ENCODE measurements at places on chromosomes 2 and 18.

DNA sequence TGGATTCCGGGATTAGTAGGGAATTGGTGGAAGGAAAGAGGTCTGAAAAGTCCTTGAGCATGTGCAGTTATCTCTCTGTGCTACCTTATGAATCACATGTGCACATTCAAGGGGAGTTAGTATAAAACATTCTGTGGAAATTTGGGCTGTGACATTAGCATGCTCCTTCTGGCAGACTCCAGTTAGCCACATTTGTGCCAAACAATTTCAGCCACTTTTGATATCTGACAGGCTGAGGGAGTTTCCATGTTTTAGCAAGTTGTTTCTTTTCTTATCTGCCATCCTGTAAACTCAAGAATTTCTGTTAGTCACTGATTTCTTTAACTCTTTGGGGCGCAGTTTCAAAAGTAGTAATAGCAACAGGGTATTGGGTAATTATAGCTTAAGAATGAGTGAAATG is 28.3 kb upstream of the GYPC start:
- DNase-seq, result no peak

DNA sequence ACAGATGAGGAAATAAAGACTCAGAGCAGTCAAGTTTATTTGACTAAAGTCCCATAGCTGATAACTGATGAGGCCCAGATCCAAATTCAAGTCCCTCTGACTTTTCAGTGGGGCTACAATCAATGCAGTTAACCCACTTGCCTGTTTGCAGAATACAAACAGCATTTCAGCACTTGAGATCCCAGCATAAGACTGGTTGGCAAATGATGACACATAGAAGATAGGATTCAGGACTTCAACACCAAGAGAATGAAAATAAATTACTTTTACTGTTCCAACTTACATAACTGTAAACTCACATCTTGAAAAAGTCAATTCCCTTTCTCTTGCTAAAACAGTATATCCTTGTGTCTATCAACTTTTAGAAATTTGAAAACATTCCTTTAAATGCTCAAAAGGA is 61.2 kb downstream of the CCDC93 start:
- no peak for DNase-seq

GRCh38 chr18:2921778-2922177 is 75.0 kb downstream of the EMILIN2 start:
- no peak for DNase-seq

DNA sequence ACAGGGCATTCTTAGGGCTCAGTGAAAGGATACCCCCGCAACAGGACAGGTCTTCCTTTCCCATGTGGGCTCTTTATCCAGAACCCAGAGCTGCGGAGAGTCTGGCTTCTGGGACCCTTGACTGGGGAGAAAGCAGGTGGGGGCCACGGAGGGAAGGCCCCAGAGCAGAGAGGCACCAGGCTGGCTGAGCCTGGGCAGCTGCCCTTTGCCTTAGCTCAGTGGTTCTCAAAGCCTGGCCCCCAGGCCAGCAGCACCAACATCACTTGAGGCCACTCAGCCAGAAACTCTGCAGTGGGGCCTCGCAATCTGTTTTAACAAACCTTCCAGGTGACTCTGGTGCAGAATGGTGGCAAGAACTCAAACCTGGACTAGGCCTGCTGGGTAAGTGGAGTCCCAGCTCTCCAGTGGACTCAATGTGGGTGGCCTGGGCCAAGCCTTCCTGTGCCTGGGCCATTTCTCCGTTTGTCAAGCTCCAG is 1.6 kb upstream of the TMEM37 start:
- no peak for DNase-seq

DNA sequence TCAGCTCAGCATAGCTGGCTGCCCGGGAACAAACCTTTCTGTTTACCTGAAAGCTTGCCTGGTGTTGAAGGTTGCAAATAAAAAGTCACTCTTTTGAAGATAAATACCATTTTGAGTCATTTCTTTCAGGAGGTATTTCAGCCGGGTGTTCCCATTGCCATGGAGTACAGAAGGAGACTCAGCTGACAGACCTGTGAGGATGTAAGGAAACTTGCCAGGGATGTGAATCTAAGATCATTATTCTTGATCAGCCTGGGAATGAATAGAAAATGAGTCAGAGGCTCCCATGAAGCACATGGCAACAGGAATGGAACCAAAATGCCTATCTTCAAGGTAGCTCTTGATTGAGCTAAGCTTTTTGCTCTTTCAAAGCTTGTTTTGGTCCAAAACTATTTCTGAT is 231.2 kb downstream of the CYRIA start:
- no peak for DNase-seq

DNA sequence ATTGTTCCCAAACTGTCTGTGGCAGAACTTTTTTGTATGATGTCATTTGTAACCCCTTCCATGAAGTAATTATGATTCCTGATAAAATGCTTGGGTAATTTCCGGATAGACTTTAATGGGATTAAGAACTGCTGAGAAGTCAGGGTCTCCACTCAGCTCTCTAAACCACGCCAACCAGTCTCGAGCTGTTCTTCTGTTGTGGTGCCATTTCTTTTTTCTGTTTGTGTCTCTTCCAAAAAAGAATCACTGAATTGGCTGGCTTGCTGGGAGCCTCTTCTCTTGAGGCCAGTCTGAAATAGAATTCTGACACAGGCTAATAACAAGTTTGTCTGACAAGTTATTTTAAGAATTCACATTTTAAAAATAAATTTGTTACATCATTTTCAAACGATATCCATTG is 198.9 kb downstream of the BCL2 start:
- no peak for DNase-seq

- DNase-seq, result no peak
Measured at GRCh38 chr2:208415897-208416296, 9.3 kb downstream of the PTH2R start.

- no peak for DNase-seq
Measured at GRCh38 chr18:77002496-77002895, 130.1 kb downstream of the MBP start.

DNA sequence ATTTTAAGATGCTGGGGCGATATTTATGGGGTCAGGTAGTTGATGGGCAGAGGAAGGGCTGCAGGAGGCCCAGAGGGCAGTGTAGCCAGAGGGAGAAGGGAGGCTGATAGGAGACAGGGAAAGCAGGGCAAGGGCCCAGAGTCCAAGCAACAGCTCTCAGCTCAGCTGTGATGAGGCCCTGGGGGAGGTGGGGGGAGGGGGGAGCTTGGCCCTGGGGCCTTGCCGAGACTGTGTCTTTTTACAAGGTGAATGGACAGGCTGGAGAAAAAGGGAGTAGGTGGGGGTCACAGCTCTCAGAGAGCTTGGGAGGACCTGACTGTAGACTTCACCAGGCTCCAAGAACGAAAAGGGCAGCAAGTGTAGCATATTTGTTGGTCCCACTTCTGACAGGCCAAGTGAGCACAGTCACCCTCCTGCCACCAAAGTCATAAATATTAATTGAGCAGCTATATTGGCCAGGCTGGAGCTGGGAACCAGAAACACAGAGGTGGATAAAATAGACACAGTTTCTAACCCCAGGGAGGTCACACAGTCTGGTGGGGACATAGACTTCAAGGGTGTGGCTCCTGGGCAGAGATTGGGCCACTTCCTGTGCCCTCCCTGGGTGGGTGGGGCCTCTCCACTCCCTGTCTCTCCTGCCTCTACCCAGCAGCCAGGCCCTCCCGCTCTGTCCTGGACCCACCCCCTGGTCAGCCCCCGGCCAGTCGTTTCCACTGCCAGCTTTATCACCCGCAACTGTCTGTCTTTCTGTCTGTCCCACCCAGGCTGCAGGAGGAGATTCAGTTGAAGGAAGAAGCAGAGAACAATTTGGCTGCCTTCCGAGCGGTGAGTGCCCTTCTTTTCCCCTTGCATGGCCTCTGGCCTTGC is 1.4 kb downstream of the DES start:
- no peak for DNase-seq

Measured in mesothelial cell of epicardium (in vitro differentiated cells).